ENCODE measurements at places on chromosomes 5 and 9. TPM values are rescaled to one million over a fixed set of nuclear protein-coding genes. Genes with fewer than 3 reads are reported as not detected.

Gene OTP
- polyA plus RNA-seq = 9.6 TPM

Gene ARPC5L
- polyA plus RNA-seq = 69.8 TPM

Gene DIPK1B
- 35.5 TPM for polyA plus RNA-seq

Gene SEMA6A
- polyA plus RNA-seq = 34.2 TPM

Gene FBP2
- polyA plus RNA-seq = not detected

Gene LIFR
- polyA plus RNA-seq = 7.6 TPM

Gene SURF6
- 24.4 TPM for polyA plus RNA-seq

Gene TMC1
- polyA plus RNA-seq = 0.29 TPM

Gene PCDHB11
- 0.31 TPM for polyA plus RNA-seq

Gene ITGA2
- 1.0 TPM for polyA plus RNA-seq

Gene GABRA1
- 9.2 TPM for polyA plus RNA-seq

Gene PIGO
- polyA plus RNA-seq = 39.7 TPM

Gene CTSV
- polyA plus RNA-seq = 19.0 TPM

Gene PCDHB2
- 37.5 TPM for polyA plus RNA-seq

Gene ARSI
- polyA plus RNA-seq = 1.2 TPM

Gene OBP2B
- not detected for polyA plus RNA-seq

Gene SLC36A2
- polyA plus RNA-seq = not detected

Gene STING1
- polyA plus RNA-seq = 12.9 TPM

Gene OSTF1
- 28.3 TPM for polyA plus RNA-seq

Gene HAPLN1
- 0.39 TPM for polyA plus RNA-seq

Gene CMBL
- 86.0 TPM for polyA plus RNA-seq

Gene TIMD4
- not detected for polyA plus RNA-seq

Gene CNTFR
- 92.8 TPM for polyA plus RNA-seq

Gene TAF11L10
- not detected for polyA plus RNA-seq

All from brain (organoid and tissue), 16 donors.